ENCODE measurements at places on chromosomes 2 and 18.

DNA sequence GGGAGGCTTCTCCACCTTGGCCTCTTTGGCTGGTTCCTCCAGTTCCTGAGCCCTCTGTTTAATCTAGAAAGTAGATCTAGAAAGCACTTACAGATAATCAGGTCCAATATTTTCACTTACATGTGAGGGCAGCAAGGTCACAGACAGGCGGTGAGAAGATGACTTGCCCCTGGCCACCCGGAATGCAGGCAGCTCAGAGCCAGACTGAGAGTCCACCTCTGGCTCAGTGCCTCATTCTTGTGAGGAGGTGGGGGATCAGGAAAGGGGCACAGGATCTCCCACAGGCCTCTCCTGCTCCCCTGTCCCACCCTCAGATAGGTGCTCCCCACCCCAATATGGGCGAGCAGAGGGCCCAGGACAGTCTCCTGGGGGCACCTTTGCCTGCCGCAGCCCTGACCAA, 5.8 kb downstream of the WNT6 start:
- DNase-seq = no peak

DNA sequence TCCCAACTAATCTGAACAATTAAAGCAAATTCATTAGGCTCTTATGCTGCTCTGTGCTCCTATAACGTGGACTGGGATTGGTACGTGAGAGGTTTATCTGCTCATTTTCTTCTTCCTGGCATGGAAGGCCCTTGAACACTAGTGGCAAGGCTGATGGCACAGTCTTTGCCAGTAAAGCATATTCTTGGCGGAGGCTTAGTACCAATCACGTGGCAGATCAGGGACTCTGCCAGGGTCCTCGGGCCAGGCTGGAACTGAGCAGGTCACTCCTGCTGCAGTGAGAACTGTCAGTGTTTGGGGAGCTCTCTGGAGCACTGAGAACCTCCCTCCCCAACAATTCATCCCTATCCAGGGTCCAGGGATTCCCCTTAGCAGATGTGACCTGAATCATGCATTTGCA, 3.7 kb upstream of the ALPK2 start:
- DNase-seq = no peak

DNA sequence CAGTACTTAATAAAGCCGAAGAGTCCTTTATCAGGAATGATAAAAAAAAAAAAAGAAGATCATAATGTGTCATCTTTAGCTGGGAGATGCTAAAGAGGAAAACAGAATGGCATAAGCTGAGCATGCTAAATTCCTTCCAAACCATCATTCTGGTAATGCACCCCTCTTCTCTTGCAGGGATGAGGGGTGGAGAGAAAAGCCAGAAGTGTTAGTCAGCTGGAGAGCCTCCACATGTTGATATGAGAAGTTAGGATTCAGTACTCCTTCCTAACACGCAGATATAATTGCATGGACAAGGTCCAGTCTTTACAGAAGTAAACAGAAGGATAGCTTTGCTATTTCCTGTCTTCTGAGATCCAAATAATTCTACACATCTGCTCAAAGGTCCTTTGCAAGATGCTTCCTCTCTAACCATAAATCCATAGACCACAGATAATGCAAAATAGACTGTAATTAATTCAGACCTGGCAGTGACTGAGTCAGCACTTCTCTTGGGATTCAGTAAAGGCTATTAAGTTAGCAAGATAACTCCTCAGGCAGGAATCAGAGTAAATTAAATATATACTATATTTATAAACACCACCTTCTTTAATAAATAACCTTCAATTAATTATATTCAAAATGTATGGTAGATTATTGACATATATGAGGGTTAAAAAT, 930.0 kb upstream of the KLHL29 start:
- DNase-seq = no peak

- no peak for DNase-seq
Measured at GRCh38 chr2:67895227-67895941, 167.4 kb downstream of the C1D start.

GRCh38 chr2:84705858-84706257, 175.0 kb downstream of the TRABD2A start:
- DNase-seq = no peak

GRCh38 chr2:199692489-199692888, 158.5 kb downstream of the FTCDNL1 start:
- DNase-seq = no peak

- DNase-seq = no peak
Measured at GRCh38 chr2:150178591-150178990, 308.9 kb downstream of the RND3 start.

- DNase-seq = no peak
Measured at GRCh38 chr2:1236606-1237005, 176.7 kb upstream of the TPO start.

DNA sequence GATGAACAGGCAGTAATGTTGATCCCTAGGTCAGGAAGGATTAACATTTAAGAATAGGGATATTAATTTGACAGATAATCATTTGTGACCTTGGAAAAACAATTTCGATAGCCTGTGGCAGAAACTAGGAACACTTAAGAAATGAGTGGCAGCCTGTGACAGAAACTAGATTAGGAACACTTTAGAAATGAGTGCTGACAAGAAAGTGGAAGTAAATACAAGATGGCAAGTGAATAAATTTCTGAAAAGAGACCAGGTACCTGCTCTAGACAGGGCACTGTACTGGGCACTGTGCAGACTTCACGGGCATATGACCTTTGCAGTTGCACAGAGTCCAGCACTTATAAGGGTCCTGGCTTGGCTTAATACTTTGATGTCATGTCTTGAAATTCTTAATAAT, 5.5 kb upstream of the HNRNPA3 start:
- peak; percentile 28 for DNase-seq

DNA sequence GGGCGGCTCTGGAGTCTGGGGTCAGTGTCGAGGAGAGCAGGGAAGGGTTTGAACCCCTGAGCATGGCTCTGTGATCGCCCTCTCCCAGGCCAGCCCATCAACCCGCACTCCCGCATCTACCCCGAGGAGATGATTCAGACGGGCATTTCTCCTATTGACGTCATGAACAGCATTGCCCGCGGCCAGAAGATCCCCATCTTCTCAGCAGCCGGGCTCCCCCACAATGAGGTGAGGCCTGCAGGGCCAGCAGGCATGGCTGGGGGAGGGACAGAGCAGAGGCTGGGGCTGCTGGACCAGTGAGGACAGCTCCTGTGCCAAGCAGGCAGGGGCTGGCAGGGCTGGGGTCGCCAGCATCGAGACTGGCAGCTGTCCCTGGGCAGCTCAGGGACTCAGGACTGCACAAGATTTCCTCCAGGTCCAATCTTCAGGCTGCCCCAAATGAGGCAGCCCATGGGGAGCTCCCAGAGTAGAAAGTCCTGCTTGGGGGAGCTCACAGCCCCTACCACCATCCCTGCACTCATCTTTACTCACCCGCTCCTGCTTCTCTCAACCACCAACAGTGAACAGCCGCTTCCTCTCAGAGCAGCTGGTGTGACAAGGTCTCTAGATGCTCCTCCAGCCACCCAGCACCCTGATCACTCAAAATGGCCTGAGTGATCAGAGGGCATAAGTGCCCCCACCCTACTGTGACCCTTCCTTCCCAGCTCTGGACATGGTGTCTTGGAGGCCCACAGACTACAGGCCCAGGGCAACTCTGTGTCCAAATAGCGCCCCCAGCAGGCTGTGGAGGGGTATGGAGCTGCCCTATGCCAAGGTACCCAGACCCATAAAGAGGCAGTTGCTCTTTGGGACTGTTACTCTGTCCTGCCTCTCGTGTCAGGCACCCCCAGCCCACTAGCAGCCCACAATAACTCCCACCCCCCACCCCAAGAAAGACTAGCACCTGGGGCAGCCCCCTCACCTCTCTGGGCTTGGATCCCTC, 18.3 kb upstream of the ANKRD53 start:
- DNase-seq = no peak

- no peak for DNase-seq
Measured at GRCh38 chr2:180952082-180952481, 28.3 kb upstream of the UBE2E3 start.

DNA sequence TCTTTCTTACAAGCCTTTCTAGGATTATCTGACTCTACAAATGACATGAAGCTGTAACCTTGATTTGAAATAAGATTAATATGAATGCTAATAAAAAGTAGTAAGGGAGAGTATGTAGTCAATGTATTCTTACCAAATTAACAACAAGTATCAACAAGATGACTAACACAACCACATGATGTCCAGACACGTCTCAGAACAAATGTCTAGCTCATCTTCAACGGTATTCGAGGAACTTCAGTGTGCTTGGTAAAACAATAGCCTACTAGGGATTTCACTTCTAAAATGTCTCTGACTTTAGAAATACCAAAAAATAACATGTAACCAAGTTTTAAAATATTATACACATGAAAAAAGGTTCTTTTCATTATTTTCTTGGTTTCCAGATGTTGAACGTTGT, 3.4 kb downstream of the HDLBP start:
- no peak for DNase-seq

GRCh38 chr2:237913193-237913917, 53.5 kb upstream of the UBE2F start:
- no peak for DNase-seq

DNA sequence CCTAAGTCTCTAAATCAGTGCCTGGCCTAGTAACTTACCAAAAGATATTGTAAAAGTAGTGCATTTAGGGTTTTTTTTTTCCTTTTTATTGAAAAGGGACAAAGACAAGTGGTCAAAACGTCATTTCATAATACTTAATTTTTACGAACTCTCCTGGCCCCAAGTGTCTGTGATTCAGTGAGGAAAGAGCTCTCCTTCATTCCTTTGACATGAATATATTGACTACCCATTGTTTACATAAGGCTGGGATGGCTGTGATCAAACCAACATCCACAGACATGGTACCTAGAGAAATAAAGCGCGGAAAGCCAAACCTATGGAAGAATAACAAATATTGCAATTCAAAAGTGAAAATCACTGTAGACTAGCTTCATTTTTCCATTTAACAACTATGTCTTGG, 198.4 kb downstream of the BABAM2 start:
- no peak for DNase-seq

DNA sequence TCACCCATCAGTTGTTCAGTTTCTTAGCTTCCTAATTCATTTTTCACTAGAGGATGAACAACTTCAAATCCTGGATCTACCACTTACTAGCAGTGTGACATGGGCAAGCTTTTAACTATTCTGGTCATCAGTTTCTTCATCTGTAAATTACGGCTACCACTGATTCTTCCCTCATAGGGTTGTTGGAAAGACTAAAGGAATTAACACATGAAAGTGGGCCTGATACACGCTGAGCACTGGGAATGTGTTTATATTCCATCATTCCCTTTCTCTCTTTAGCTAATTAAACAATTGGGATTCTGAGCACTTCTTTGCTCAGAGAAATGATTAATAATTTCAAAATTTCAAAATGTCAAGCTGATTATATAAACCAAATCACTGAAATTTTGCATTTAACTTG, 862.3 kb upstream of the GCFC2 start:
- no peak for DNase-seq

DNA sequence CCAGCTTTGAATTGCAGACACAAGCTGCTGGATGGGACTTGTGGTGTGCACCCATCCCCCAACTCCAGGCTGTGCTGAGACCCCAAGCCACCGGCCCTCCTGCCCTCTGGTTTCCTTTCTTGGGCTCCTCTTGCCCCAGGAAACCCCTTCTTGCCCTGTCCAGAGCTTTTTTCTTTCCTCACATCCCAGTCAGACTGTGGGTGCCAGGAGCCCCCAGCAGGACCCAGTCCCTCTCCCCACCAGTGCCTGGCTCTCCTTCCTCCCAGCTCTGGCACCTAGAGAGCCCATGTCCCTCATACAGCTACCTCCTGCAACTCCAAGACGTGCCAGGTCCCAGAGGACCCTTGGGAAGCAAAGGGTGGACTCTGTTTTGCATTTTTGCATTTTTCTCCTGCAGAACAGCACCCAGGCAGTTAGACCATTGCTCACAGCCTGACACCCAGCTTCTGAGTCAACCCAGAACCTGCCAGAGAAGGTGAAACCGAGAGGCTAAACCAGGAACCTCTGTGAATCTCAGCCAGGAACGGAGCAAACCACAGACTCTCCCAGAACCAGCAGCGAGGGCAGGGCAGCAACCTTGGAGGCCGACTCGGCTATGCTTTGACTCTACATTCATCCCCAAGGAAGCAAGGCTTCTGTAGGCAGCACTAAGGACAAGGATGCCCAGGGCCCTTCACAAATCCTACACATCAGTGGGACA, 221.1 kb downstream of the ANAPC1 start:
- peak; percentile 61 for DNase-seq

- no peak for DNase-seq
Measured at GRCh38 chr2:25617948-25618646, 55.3 kb downstream of the DTNB start.

- DNase-seq = no peak
Measured at GRCh38 chr2:39741871-39742270, 37.2 kb downstream of the THUMPD2 start.
